ENCODE measurements at places on chromosomes 13 and 19. TPM values are rescaled to one million over a fixed set of nuclear protein-coding genes. Genes with fewer than 3 reads are reported as not detected.

DNA sequence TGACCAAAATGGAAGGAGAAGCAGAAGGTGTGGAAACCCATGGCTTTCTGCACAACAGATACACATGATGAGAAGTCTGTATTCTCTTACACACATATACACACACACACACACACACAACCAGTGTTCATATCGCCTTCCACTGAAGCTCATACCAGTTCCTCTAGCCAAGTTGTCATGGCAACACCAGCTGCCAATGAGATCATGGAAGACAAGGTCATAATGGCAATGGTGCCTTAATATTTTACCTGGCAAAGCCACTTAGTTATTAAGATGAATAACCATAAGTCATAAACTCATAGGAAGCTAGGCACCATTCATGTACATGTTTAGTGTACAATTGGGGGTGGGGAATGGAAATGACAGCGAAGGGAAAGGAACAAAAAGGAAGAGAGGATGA is 2.6 kb upstream of the DHRS12 start:
- no peaks in the 10 kb centered on the region for H3K27me3 ChIP-seq
- H3K4me1 ChIP-seq: peaks cover 32% of the 10 kb centered on the region
- H3K36me3 ChIP-seq: no peaks in the 10 kb centered on the region
- no peak overlapping the region for H3K4me3 ChIP-seq

Gene CYSLTR2
- 0.19 TPM for total RNA-seq

GRCh38 chr13:113229161-113229560 is 19.7 kb downstream of the CUL4A start:
- no peak for DNase-seq
- no peaks in the 10 kb centered on the region for H3K27me3 ChIP-seq
- no peak overlapping the region for H3K27ac ChIP-seq
- no peak overlapping the region for H3K4me3 ChIP-seq
- no peaks in the 10 kb centered on the region for H3K36me3 ChIP-seq
- no peaks in the 10 kb centered on the region for H3K4me1 ChIP-seq

Gene SGCG
- 0.14 TPM for total RNA-seq

- DNase-seq: no peak
- H3K27ac ChIP-seq: no peak overlapping the region
- no peaks in the 10 kb centered on the region for H3K4me1 ChIP-seq
- no peak overlapping the region for H3K4me3 ChIP-seq
- no peaks in the 10 kb centered on the region for H3K27me3 ChIP-seq
Measured at GRCh38 chr13:93413972-93414717, 187.5 kb downstream of the GPC6 start.

DNA sequence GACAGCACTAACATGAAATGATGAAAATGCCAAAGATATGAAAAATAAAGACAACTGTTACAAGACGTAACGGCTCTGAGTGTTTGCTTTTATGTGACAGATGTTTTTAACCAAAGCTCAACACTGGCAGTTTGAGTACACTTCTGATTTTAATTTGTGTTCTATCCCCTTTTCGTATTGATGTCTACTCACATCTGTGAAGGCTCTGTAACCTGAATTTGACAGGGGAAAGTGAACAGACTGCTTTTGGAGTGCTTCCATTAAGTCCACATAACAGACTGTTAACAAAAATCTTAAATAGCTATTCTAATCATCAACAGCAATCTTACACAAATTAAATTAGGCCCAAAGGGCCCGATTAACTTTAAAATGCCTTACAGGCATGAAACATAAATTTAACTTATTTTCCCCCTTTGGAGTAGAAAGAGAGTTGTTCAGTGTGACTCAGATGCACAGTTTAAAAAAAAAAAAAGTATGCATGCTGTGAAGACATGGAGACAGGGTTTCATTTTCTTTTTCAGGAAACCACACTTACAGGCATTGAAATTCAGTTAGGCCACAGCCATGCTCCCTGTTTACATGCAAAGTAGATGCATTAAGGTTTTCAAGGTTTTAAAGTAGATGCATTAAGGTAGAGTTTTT is 16.3 kb upstream of the RNASEH2B start:
- no peaks in the 10 kb centered on the region for H3K36me3 ChIP-seq
- no peak overlapping the region for H3K27ac ChIP-seq
- DNase-seq: no peak

GRCh38 chr19:4369888-4370260 is 26.5 kb downstream of the MPND start:
- peak; percentile 78 for DNase-seq
- no peak overlapping the region for H3K27ac ChIP-seq
- peaks cover 42% of the 10 kb centered on the region for H3K4me1 ChIP-seq
- no peak overlapping the region for H3K4me3 ChIP-seq
- H3K27me3 ChIP-seq: no peaks in the 10 kb centered on the region

- no peaks in the 10 kb centered on the region for H3K27me3 ChIP-seq
- no peaks in the 10 kb centered on the region for H3K36me3 ChIP-seq
- no peak overlapping the region for H3K27ac ChIP-seq
Measured at GRCh38 chr19:39308531-39309304, 11.9 kb downstream of the LRFN1 start.

DNA sequence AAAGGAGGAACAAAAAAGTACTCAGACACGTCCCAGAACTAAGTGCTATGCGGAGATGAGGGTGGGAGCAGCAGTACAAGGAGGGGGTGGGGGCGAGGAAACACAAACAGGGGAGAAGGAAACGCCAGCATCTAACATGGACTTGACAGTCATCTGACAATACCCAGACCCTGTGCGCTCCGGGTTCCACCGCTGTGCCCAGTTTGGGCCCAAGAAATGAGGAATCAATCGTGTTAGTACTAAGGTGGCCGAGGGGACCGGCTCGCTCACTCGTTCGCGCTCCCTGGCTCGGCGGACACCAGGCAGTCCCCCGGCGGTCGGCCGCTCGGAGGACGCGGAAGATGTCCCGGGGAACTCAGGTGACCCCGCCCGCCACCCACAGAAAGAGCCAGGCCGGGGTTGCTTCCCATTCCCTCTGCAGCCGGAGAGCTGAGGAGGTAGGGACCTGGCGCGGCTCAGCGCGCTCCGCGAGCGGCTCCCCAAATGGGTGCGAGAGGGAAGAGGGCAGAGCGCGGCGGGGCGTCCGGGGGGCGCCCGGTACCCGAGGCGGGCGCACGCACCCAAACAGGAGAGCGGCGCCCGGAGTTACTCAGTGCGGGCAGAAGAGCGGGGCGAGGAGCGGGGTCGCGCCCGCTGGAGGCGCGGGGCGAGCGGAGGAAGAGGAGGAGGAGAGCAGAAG is 616 bp downstream of the TSHZ3 start:
- peak overlapping the region; percentile 77 for H3K4me3 ChIP-seq
- no peak overlapping the region for H3K27ac ChIP-seq
- peak; percentile 77 for DNase-seq
- no peaks in the 10 kb centered on the region for H3K27me3 ChIP-seq
- H3K36me3 ChIP-seq: no peaks in the 10 kb centered on the region

Gene CGB2
- total RNA-seq: not detected

- H3K27ac ChIP-seq: peak overlapping the region; percentile 87
- no peak overlapping the region for H3K4me3 ChIP-seq
- no peaks in the 10 kb centered on the region for H3K27me3 ChIP-seq
- no peaks in the 10 kb centered on the region for H3K36me3 ChIP-seq
- peaks cover 4% of the 10 kb centered on the region for H3K4me1 ChIP-seq
- no peak for DNase-seq
Measured at GRCh38 chr19:41698746-41699230, 9.6 kb upstream of the CEACAM5 start.

DNA sequence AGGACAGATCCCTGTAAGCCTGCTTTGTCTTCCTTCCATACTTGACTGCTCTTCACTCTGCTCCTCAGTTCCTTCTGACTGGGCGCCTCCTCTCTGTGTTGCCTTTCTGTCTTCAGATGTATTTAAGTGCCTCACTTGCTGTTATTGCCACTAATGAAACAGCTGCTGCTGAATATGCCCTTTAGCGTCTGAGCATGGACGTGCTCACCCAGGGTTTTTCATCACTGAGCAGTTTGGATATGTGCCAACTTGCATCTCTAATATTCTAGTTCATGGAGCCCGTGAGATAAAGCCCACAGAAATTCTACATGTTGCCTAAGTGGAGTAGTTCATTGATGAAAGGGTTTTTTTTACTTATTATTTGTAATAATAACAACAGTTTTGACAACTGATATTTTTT is 198.2 kb downstream of the MYO16 start:
- no peak for DNase-seq
- H3K36me3 ChIP-seq: no peaks in the 10 kb centered on the region
- no peak overlapping the region for H3K4me3 ChIP-seq
- peaks cover 7% of the 10 kb centered on the region for H3K4me1 ChIP-seq
- H3K27me3 ChIP-seq: no peaks in the 10 kb centered on the region

Gene TMEM59L
- 4.4 TPM for total RNA-seq

DNA sequence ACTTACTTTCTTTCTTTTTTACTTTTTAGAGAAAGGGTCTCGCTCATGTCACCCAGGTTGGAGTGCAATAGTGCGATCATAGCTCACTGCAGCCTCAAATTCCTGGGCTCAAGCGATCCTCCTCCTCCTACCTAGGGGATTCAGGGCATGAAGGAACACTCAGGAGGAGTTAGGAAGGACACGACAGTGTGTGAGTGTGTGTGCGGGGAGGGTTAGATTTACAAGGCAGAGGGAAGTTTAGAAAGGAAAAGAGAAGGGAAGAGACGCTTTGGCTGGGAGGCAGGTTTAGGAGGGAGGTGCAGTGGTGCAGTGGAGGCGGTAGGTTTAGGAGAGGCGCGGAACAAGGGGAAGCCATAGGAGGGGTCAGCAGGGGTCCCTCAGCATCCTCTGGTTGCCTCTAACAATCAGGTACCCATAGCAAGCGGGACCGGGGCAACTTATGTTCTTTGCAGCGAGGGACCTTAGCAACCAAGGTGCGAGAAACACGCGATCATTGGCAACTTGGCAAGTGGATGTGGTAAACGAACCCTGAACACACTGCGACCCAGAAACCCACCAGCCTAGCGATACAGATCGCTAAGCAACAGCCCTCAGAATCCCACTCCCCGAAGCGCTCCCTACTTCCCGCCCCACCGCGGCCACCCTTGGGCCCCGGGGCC is 501 bp downstream of the SIRT2 start:
- no peaks in the 10 kb centered on the region for H3K36me3 ChIP-seq
- H3K27me3 ChIP-seq: no peaks in the 10 kb centered on the region
- peaks cover 19% of the 10 kb centered on the region for H3K4me1 ChIP-seq
- H3K4me3 ChIP-seq: peak overlapping the region; percentile 77

Gene NKPD1
- total RNA-seq: 0.03 TPM

GRCh38 chr19:2457394-2458037 is 757 bp upstream of the LMNB2 start:
- no peaks in the 10 kb centered on the region for H3K27me3 ChIP-seq
- no peaks in the 10 kb centered on the region for H3K36me3 ChIP-seq
- H3K4me1 ChIP-seq: peaks cover 3% of the 10 kb centered on the region

DNA sequence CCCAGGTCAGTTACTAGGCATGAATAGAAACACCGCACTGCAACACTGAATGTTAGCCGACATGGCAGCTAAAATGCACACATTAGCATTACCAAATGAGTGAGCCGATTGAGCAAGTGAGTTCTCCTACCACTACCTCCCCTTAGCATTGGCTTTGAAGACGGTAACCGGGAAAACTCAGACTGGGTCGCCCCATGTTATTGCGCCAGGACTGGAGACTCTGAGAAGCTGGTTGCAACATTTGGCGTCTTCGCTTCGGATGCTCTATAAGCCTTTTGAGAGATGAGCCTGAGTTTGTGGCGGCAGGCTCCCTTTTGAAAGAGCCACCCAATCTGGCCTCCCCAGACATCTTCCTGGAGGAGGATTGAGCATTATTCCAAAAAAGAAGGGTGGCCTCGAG is 68.5 kb upstream of the POMP start:
- no peaks in the 10 kb centered on the region for H3K36me3 ChIP-seq
- no peak overlapping the region for H3K27ac ChIP-seq
- DNase-seq: no peak
- H3K4me3 ChIP-seq: no peak overlapping the region
- no peaks in the 10 kb centered on the region for H3K27me3 ChIP-seq

Gene CABP5
- not detected for total RNA-seq

GRCh38 chr13:51957377-51958216 is 53.7 kb downstream of the ATP7B start:
- no peak overlapping the region for H3K4me3 ChIP-seq
- DNase-seq: no peak
- H3K4me1 ChIP-seq: no peaks in the 10 kb centered on the region
- H3K27ac ChIP-seq: no peak overlapping the region

DNA sequence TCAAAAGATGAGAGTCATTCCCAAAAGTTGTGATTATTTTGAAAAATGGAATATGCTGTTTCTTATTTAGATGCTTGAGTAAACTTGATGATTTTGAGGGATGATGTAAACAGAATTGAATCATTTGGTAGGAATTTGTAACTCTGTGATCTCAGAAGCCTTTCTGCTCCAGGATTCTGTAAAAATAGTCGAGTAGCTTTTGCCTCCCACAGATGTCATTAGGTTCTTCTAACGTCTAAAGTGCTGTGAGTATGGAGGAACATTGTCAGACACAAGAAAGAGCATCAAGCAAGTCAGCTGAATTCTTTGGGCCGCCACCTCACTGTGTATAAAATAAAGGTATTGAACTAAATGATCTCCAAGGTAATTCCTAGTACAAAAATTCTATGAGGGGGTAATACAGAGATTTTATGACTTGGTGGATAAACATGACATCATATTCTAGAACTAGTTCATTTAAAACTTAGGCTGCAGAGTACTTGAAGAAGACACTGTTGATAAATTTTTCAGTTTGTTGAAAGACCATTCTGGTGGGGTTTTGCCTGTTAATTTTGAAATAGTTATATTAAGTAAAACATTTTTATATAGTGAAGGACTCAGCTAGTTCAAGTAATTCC is 1.4 kb upstream of the GPR183 start:
- H3K4me3 ChIP-seq: no peak overlapping the region
- no peaks in the 10 kb centered on the region for H3K27me3 ChIP-seq
- no peak for DNase-seq
- no peaks in the 10 kb centered on the region for H3K4me1 ChIP-seq
- no peaks in the 10 kb centered on the region for H3K36me3 ChIP-seq
- H3K27ac ChIP-seq: no peak overlapping the region

Gene ZNF229
- 2.8 TPM for total RNA-seq

DNA sequence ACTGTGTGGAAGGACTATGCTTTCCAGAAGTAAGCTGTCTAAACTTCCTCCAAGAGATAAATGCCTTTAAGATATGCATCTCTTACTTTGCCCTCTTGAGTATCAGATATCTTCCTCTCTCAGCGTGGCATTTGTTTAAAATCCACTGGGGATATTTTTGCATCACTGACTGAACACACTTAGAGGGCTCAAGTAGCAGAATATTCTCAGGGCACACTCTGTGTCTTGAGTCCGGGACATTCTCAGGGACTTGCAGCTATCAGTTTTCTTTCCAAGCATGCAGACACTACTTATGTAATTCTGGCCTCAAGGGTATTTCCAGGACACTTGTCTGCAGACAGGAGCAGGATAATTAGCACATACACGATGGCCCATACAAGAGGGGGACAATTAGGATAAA is 84.7 kb downstream of the ERCC5 start:
- no peaks in the 10 kb centered on the region for H3K27me3 ChIP-seq
- DNase-seq: no peak
- no peak overlapping the region for H3K27ac ChIP-seq
- H3K4me1 ChIP-seq: no peaks in the 10 kb centered on the region
- H3K36me3 ChIP-seq: no peaks in the 10 kb centered on the region
